ENCODE measurements at places on chromosomes 12 and 14. TPM values are rescaled to one million over a fixed set of nuclear protein-coding genes. Genes with fewer than 3 reads are reported as not detected.

C12orf50 gene
- polyA plus RNA-seq: not detected

ARHGEF25 gene
- polyA plus RNA-seq: 69.7 TPM

ADAM20 gene
- 0.02 TPM for polyA plus RNA-seq

TRMT61A gene
- polyA plus RNA-seq: 19.2 TPM

PSME1 gene
- polyA plus RNA-seq: 228 TPM

LMO3 gene
- 34.2 TPM for polyA plus RNA-seq

KERA gene
- polyA plus RNA-seq: not detected

NOPCHAP1 gene
- polyA plus RNA-seq: 11.9 TPM

CBX5 gene
- 5.6 TPM for polyA plus RNA-seq

A2ML1 gene
- not detected for polyA plus RNA-seq

KRT83 gene
- not detected for polyA plus RNA-seq

GPR132 gene
- 2.4 TPM for polyA plus RNA-seq

TRIM9 gene
- 0.41 TPM for polyA plus RNA-seq

FOXG1 gene
- polyA plus RNA-seq: not detected

CIROP gene
- polyA plus RNA-seq: 0.03 TPM

FOXN4 gene
- polyA plus RNA-seq: not detected

PIANP gene
- 0.09 TPM for polyA plus RNA-seq

PTPN6 gene
- 44.0 TPM for polyA plus RNA-seq

IGF1 gene
- polyA plus RNA-seq: 139 TPM

UNC119B gene
- polyA plus RNA-seq: 18.9 TPM

HAL gene
- 3.7 TPM for polyA plus RNA-seq

KRT6A gene
- 9.1 TPM for polyA plus RNA-seq

PDZRN4 gene
- polyA plus RNA-seq: 0.03 TPM

KCNA1 gene
- polyA plus RNA-seq: 0.09 TPM

EPYC gene
- polyA plus RNA-seq: not detected

AQP5 gene
- 0.98 TPM for polyA plus RNA-seq

SIX1 gene
- polyA plus RNA-seq: 0.79 TPM

CHGA gene
- polyA plus RNA-seq: 16.5 TPM

LIN7A gene
- polyA plus RNA-seq: 0.53 TPM

TBX5 gene
- 0.02 TPM for polyA plus RNA-seq

IL22 gene
- not detected for polyA plus RNA-seq

ATL1 gene
- polyA plus RNA-seq: 1.6 TPM

RIMBP2 gene
- 1.7 TPM for polyA plus RNA-seq

PARP11 gene
- polyA plus RNA-seq: 1.8 TPM

LYZ gene
- polyA plus RNA-seq: 48.7 TPM

FBRSL1 gene
- 20.5 TPM for polyA plus RNA-seq

ZDHHC22 gene
- 0.04 TPM for polyA plus RNA-seq

ACYP1 gene
- polyA plus RNA-seq: 7.9 TPM

PTPRO gene
- polyA plus RNA-seq: 0.31 TPM

CD27 gene
- 1.1 TPM for polyA plus RNA-seq

AP4S1 gene
- polyA plus RNA-seq: 2.4 TPM

ATP6V1D gene
- polyA plus RNA-seq: 31.3 TPM

ALG10B gene
- 1.5 TPM for polyA plus RNA-seq

RPGRIP1 gene
- 0.45 TPM for polyA plus RNA-seq

SERPINA10 gene
- polyA plus RNA-seq: 0.07 TPM

RARG gene
- polyA plus RNA-seq: 31.0 TPM

NKX2-1 gene
- polyA plus RNA-seq: not detected

KRT86 gene
- polyA plus RNA-seq: not detected

PPP1R36 gene
- 0.89 TPM for polyA plus RNA-seq

RPS6KA5 gene
- polyA plus RNA-seq: 2.8 TPM

WSCD2 gene
- polyA plus RNA-seq: 0.90 TPM

RFC5 gene
- polyA plus RNA-seq: 5.8 TPM

POU6F1 gene
- polyA plus RNA-seq: 7.9 TPM

PIK3C2G gene
- polyA plus RNA-seq: 1.2 TPM

Measured in adipose tissue (tissue), 3 donors.